ENCODE measurements at places on chromosomes 12 and 14.

GRCh38 chr12:14952299-14952921 is 9.0 kb downstream of the ARHGDIB start:
- no peak for DNase-seq

DNA sequence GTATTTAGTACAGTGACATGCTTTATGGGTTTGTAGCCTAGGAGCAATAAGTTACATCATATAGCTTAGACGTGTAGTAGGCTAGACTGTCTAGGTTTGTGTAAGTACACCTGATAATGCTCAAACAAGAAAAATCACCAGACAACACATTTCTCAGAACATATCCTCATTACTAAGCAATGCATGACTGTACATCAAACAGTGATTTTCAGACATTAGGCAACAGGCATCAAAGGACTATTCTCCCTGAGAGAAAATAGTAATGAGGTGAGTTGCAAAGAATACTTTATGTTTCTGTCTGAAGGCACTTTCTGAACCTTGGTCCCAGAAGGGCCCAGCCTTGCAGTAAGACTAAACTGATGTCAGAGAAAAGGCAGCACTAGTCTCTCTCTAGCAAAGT is 48.4 kb upstream of the SYT10 start:
- DNase-seq: no peak

DNA sequence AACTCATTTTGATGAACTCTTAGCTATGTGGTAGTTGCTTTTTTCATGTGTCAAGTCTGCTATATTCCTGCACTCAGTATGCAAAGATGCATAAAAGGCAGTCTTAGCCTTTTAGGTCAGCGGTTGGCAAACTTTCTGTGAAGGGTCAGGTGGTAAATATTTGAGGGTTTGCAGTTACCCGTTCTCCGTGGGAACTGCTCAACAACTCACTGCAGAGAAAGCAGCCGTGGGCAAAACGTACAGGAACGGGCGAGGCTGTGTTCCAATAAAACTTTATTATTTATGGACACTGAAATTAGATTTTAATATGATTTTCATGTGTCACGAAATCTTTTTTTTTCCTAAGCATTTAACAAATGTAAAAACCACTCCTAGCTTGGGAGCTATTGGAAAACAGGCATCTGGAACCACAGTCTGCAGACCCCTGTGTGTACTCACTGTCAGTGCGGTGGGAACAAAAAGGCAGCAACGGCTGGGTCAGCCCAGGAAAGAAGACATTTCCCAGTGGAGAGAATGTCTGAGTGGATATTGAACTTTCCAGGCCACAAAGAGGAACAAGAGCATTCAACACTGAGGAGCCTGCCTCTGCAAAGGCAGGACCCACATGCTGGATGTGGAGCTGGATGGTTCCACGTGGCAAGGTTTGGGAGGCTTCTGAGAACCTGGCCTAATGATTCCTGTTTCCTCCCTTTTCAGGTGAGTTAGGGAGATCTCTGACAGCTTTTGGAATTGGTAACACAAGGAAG is 3.5 kb upstream of the ACACB start:
- no peak for DNase-seq

DNA sequence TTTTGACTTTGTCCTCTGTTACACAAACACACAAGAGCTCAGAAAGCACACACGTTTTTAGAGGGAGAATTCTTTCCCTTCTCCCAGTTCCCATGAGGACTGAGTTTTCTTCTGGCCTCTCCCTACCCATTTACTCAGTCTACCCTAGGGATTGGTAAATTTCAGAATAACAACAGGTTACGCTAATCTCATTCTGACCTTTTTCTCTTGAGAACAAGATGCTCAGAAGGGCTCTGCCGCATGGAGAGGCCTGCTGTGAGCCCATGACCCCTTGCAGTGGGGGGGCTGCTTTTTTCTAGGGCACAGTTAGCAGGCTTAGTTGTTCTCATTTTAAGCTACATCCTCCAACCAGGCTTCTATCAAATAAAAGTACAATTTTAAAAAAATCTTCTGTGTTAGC is 69.5 kb downstream of the GPR135 start:
- no peak for DNase-seq

- no peak for DNase-seq
These were observed 19.4 kb upstream of the P2RX4 start for GRCh38 chr12:121190523-121191031.

GRCh38 chr14:26330982-26331381 is 266.9 kb downstream of the NOVA1 start:
- no peak for DNase-seq

DNA sequence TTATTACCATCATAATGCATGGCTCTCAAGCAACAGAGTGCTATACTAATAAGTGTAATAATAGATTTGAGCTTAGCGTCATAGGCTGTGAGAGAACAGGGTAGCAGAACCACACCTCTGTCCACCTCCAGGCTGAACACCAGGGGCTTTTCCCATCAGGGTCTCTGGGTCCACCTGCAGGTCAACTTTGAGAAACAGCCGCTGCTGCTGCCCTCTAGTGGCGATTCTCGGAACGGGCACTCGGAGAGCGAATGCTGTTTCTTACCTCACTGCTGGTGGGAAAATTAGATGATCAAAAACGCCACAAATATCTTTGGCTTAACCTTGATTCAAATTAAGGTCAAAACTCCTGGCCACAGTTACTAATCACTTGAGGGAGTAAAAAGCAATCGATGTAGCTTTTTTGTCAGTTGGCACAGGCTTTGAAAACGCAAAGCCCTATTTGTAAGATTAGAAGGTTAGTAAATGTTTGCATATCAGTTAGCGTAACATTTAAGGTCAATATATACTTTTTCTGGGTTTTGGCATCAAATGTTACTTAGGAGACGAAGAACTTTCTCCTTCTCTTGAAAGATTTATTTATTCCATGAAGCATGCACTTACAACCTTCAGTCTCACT is 127.9 kb upstream of the TMEM132D start:
- peak; percentile 22 for DNase-seq

DNA sequence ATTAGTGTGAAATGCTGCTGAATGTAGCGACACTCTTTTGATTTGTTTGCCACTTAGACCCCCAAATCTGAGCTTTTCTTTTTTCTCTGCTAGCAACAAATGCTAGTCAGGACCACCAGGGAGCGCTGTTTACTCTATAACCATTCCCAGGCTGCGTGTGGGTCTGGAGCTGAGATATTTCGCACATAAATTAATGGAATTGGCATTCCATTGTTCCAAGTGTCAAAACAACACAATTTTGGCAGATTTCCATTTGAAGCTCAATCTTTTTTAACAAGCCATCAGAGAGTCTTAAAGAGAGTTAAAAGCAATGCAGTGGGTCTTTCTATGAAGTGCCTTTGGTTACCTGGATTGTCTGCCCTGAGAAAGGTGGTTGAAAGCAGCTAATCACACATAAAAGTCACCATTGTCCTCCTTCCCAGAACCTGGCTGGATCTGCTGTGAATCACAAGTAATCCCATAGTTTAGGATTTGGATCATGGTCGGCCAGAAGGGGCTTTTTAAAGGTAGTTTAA is 7.4 kb upstream of the TMEM132C start:
- DNase-seq: no peak

DNA sequence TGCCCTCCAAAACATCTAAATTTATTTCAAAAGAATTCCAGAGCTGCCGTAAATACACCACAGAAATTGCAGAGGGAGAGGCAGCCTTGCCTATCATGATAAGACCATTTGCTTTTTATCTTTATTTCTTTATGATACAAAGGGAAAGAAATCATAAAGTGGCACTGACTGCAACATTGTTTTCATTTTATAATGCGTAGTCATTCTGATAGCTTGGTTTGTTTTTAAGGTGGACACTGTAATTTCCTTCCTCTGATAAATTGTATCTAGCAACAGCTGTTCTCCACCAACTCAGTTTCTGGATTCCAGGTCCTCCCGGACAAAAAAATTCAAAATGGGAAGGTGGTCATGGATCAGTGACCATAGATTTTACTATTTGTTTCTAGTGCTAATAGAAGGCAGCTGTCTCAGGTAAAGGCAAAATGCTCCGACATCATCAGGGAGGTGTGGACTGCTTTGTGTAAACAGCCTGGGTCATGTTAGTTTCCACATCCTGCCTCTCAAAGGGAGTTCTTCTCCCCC is 623 bp upstream of the TSPAN8 start:
- DNase-seq: no peak

DNA sequence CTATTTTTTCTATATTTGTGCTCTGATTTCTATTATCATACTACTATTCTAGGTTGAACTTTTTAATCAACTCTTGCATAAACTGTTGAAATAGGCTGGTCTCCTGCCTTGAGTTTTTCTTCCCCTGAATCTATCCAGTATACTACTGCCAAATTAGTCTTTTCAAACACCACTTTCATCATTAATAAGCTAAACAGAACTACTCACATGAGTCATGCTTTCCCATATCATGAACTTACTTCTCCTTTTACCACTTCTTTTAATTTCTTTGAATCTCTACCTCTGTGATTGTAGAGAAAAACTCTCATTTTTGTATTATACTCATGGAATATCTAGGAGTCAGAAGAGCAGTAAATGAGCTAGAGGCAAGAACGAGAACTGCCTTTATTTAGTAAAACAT is 340.3 kb upstream of the PDE3A start:
- no peak for DNase-seq

- no peak for DNase-seq
These were observed 100.9 kb upstream of the PKP2 start for GRCh38 chr12:32997471-32997870.

- no peak for DNase-seq
These were observed 4.0 kb downstream of the CLEC1A start for GRCh38 chr12:10094646-10095395.

DNA sequence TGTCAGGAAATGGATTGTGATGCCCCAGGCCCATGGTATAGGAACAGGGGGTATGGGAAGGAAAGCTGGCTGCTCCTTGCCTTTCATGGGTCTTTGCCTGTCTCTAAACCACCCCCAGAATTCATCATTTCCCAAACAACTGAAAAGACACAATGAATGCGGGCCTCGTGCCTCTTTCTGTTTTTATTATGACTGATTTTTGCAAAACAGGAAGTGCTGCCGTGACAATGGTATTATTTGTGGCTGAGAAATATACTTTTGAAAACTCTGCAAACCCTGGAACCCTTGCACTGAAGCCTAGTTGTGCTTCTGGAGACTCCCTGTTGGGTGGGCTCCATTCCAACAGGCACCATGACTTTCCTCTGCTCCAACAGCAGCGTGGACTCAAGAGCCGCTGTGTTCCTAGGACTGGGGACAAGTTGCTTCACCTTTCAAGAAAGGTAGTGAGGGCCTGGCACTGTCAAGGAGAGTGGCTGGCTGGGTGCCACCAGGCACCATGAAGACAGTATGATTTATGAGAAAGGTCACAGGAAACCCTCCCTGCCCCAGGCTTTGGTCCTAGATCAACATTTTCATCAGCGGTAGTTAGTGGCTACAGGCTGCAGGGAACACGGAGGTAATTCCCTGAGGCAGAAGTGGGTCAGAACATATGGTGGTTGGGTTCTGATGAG is 4.8 kb upstream of the DGLUCY start:
- no peak for DNase-seq

DNA sequence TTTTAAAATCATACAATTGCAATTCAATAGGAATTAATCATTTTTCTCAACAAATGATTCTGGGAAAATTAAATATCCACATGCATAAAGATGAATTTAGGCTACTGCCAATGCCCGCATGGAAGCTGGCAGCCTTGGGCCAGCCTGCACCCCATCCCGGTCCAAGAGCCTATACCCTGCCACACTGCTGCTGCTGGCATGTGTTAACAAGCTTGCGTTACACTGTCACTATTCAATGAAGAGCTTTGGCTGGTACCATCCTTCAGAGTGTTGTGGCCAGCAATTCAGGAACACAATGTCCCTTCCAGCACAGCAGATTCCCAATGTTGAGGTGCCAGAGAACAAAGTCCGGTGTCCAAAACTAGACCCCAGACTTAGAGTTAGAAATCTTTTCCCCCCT is 13.6 kb upstream of the TAS2R14 start:
- DNase-seq: no peak
